Stimulated activated CD4-positive, alpha-beta T cell treated with anti-CD3 and anti-CD28 coated beads, Interleukin-1b, Interleukin-23, amount 100 ng/mL, for 24 hours (primary cell): ENCODE measurements at places on chromosomes 16 and 17.

GRCh38 chr17:556431-556995 lies 158.1 kb downstream of the VPS53 start:
- no peak for DNase-seq

- no peak for DNase-seq
Observed at GRCh38 chr17:45675012-45675411, 109.1 kb upstream of the CRHR1 start.

- DNase-seq, result no peak
Observed at GRCh38 chr16:21186326-21186691, 25.1 kb downstream of the ZP2 start.

GRCh38 chr17:49680314-49680713 lies 2.4 kb upstream of the SPOP start:
- no peak for DNase-seq
